ENCODE measurements at places on chromosomes 4 and X. TPM values are rescaled to one million over a fixed set of nuclear protein-coding genes. Genes with fewer than 3 reads are reported as not detected.
A peak's percentile ranks its signal among the peaks of the same experiment; 100 is the strongest.

BEX5 gene
- total RNA-seq: 10.4 TPM

TRPC5OS gene
- total RNA-seq: not detected

CEP135 gene
- total RNA-seq: 2.5 TPM

ARSJ gene
- 3.4 TPM for total RNA-seq

CD40LG gene
- 0.09 TPM for total RNA-seq

NKX3-2 gene
- total RNA-seq: 0.08 TPM

MTTP gene
- not detected for total RNA-seq

TACR3 gene
- total RNA-seq: not detected

MSMO1 gene
- total RNA-seq: 15.7 TPM

- no peak for DNase-seq
Measured at GRCh38 chrX:109709129-109709631, 23.9 kb downstream of the ACSL4 start.

DNA sequence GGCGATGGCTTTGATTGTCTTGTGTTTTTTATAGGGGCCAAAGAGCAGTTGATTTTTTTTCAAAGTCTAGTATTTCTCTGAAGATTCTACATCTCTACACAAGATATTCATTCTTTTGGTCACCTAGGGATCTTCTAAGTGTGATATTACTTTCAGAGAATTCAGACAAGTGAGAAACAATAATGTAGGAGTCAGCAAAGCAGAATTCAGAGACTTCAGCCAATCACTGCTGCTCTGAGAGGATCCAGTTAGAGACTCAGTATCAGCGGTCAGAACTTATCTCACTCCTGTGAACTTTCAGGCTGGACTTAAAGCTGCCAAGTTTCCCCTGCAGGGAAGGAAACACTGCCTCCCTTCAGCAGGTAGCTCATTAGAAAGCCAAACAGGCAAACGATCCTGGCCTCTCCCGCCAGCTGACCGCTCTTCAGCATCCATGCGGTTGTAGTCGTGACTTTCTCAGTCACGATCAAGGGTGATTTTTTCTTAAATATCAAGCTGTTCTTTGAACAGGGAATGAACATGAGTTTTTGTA, 59.2 kb downstream of the NSUN7 start:
- no peak for DNase-seq

GRCh38 chr4:120703908-120704307, 218.6 kb downstream of the PRDM5 start:
- no peak for DNase-seq

DNA sequence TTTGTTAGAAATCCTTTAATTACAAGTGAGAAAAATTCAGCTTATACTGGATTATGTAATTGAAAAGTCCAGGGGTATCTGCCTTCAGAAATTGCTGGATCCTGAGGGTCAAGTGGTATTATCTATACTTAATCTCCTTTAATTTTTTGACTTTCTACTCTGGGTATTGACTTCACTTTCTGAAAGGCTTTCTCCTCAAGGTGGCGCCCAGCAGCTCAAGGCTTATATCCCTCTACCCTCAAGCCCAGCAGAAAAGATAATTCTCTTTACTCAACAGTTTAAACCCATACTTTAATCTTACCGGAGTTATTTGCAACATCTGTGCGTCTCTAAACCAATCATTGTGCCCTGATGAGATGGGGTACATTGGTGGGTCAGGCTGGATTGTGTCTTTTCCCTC, 129.5 kb downstream of the LARP7 start:
- DNase-seq: no peak

DNA sequence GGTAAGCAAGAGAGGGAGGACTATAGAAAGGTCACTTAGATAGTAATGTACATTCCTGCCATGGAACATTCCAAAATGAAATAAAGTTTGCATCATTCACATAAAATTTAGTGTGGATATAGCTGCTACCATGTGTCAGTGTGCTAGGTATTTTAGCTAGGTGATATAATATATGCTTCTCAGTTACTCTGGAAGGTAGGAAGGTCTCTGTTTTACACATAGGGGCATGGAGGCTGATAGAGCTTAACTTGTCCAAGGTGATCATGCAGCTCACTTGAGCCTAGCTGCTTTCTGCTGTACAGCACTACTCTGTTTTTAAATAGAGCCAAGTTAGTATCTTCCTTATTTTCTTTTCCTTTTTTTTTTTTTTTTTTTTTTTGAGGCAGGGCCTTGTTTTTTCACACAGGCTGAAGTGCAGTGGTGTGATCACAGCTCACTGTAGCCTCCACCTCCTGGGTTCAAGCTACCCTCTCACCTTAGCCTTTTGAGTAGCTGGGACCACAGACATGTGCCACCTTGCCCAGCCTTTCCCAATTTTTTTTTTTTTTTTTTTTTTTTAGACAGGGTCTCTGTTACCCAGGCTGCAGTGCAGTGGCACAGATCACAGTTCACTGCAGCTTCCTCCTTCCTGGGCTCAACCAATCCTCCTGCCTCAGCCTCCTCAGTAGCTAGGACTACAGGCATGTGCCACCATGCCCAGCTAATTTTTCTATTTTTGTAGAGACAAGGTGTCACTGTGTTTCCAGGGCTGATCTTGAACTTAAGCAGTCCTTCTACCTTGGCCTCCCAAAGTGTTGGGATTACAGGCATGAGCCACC, 10.4 kb downstream of the AFF1 start:
- no peak for DNase-seq

DNA sequence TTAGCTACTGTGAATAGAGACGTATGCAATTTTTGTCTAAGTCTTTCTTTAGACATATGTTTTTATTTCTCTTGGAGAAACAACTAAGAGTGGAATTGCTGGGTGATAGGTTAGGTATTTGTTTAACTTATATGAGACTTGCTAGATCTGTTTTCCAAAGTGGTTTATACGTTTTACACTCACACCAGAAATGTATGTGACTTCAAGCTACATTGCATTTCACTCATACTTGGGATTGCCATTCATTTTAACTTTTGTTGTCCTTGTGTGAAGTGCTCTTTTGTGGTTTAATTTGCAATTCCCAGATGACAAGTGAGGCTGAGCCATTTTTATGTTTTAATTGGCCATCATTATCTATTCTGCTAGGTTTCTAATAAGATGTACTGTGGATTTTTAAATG, 817.2 kb downstream of the GLUD2 start:
- DNase-seq: no peak

GRCh38 chr4:102439812-102440211, 61.3 kb upstream of the NFKB1 start:
- no peak for DNase-seq

DNA sequence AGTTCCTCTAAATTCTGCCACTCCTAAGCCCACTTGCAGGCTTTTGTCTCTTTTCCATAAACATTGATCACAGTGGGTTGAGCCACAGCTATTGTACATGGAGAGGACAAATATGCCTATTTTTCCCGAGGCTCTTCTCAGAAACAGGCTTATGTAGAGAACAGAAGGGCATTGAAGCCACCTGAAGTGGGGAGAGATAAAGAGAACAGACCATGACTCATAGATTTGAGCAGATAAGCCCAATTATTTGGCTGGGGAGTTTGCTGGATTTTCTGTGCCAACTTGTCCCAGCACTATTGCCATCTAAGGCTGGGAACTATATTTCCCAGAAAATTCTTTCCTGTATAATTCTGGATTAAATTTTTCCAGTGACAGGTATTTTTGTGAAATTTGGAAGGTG, 446.1 kb upstream of the RPS6KA3 start:
- DNase-seq: no peak

DNA sequence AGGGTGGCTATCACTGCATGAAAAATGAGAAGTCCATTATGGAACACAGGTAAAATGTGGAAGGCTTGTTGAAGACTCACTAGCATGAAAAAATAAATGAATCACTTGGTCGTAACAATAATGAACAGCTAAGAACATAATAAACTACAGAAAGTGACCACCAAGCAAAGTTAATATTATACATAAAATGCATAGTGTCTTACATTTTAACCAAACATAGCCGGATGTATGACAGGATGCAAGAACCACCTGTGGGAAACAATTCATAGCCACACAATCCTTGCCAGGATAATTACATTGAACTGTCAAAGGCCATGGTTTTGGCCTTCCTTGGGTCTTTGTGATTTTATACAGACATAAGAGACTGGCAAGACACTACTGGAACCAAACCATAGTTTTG, 81.9 kb upstream of the ATXN3L start:
- no peak for DNase-seq

GRCh38 chr4:148270630-148271029, 171.6 kb downstream of the NR3C2 start:
- no peak for DNase-seq

DNA sequence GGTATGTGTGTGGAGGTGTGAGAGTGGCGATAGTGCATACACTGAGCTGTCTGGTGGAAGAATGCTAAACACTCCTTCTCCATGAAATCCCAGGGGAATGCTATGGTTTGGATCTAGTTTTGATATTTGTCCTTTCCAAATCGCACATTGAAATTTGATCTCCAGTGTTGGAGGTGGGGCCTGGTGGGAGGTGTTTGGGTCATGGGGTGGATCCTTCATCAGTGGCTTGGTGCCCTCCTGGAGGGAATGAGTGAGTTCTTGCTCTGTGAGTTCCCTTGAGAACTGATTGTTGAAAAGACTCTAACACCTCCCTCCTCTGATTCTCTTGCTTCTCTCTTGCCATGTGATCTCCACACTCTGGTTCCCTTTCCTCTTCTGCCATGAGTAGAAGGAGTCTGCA, 114.1 kb upstream of the HHIP start:
- DNase-seq: no peak

- DNase-seq: peak; percentile 53
Measured at GRCh38 chr4:2072971-2073807, 14.1 kb downstream of the NAT8L start.

GRCh38 chrX:124475358-124475757, 129.0 kb downstream of the SH2D1A start:
- no peak for DNase-seq

DNA sequence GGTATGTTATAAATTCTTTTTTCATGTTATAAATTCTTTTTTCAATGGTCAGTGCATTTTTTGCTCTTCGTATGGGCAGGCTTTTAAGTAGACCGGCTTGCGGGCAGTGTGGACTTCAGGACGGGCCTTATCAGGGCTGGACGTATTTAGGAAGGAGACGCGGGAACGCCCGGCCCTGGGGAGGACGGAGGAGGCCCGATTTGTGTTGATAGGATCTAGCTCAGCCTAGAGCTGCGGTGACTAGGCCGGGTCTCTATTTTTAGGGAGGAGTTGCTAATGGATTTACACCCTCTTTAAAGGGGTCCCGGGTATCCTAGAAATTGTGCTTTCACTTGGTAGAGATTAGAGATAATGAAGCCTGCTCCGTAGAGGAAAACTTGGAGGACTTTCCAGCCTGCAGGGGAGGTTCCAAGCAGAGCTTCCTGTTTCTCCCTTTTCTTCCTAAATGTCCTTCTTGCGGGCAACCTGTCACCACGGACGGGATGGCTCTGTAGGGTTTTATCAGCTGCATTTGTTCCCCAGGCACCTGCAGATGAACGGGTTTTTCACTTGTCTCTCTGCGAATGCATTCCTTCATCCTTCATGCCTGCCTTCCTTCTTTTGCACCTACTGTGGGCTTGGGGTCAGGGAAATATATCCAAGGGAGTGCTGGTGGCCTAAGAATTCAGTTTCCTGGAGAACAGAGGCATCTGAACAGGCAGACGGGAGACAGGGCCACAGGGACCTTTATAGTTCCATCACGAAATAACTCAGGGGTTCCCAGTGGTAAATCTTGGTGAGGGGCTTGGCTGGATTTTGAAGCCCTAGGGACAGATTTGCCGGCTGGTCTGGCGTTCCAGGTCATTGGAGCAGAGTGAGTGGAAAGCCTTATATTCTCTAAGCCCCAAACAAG, 1.4 kb downstream of the CD99 start:
- DNase-seq: no peak

DNA sequence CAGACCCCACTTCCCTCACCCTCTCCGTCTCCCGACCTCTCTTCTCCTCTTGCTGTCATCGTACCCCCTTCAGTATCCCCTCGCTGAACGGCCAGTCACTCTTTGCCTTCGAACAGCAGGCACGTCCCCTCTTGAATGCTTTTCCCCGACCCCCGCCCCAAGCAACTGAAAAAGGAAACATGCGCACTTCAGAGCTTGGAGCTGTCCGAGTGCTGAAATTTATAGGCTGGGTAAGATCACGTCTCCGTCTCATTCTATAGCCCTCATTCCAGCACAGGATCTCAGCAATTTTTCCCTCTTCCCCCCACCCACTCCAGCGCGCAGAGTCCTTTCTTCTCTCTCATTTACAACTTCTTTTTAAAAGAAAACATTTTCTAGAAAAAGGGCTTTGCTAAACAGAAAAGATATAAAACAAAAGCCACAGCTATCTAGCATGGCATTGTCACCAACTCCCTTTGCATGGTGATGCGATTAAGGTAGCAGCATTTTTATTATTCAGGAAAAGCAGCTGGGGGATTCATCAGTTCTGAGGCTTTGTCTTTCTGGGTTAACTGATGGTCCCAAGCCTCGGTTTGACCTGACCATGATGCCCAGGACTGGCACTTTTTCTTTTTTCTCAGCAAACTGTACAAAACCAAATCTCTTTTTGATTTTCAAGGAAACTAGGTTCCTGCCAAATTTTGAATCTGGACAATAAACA, at the start of gene GLRA2:
GLRA2 (plus strand) TSS at position 247 of the 700 bp plus-strand sequence. CDS start 522 bp downstream, outside the sequence.
- DNase-seq: peak; percentile 14

GRCh38 chr4:133623847-133624246, 474.8 kb downstream of the PCDH10 start:
- DNase-seq: no peak

DNA sequence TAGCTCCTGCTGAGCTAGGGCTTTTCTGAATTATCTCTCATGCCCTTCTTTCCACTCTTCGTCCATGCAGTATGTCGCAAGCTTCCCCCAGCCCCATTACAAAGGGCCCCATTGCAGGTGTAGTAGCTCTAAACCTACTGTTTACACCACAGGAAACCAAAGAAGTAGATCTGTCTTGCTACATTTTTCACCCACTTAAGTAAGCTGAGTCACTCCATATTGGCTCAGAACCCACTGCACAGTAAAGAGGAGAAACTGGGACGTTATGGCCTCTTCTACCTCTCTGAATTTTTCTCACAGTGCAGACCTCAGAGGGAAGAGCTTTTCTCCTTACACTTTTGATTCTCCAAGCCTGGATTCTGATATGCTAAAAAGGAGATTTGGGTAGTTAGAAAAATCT, 200.2 kb downstream of the SMARCA1 start:
- DNase-seq: no peak

DNA sequence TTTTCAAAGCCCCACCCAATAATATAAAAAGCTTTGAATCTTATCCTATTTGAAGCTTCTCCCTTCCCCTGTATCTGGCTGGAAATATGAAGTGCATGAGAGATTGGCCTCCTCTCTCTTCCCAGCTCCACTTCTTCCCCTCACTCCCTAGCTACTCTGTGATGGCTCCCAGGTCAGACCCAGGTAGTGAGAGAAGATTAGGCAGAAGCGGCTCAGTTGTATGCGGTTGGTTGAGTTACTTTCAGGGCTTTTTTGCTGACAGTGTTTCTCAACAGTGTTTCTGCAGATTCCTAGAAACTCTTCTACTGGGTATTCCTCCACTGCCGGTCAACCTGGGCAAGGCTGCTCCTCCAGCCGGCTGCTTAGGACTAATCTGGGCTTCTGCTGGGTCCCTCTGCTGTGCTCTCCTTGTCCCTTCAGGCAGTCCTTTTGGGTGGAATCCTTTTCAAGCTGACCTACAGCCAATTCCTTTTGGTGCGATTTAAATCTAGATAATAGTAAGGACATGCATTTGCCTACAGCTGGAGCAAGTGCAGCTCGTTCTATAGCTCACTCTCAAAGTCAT, 87.4 kb upstream of the SLC7A11 start:
- DNase-seq: no peak

GRCh38 chr4:1081689-1082040, 31.7 kb downstream of the RNF212 start:
- no peak for DNase-seq
